ENCODE measurements at places on chromosomes 16 and 17.

GRCh38 chr17:39738983-39739884 is 1.5 kb downstream of the GRB7 start:
- no peak for DNase-seq

DNA sequence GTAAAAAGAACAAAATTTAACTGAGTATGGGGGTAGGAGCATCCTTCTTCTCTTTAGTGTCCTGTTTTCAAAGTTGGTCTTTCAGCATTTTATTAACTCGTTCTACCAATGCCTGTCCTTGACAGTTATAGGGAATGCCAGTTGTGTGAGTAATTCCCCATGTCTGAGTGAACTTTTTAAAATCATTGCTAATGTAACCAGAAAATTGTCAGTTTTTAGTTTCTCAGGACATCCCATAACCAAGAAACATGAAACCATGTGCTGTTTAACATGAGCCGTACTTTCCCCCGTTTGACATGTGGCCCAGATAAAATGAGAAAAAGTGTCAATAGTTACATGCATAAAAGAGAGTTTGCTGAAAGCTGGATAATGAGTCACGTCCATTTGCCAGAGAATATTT is 71.4 kb upstream of the ARL4D start:
- no peak for DNase-seq

- no peak for DNase-seq
These were observed 3.5 kb downstream of the SLC7A6 start for GRCh38 chr16:68267612-68268405.

GRCh38 chr16:54873071-54873470 is 57.6 kb upstream of the IRX5 start:
- DNase-seq, result no peak

DNA sequence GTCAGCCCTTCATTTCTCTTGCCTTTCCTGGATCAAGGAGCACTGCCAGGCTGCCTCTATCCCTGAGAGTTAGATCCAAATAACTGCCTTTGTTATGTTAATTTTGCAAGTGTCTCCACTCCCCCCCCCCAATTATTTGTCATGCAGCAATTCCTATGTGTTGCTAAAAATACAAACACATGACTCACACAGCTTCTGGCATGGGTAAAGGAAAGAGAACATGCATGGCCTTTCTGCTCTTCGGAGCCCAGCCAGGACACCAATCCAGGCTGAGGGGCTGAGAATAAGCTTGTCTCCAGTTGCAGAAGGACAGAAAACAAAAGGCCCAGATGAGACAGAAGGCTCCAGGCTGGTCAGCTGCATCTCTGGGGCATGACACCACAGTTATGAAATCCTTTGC is 148.0 kb upstream of the TNRC6C start:
- DNase-seq, result no peak

GRCh38 chr16:28164140-28164539 is 47.6 kb downstream of the XPO6 start:
- DNase-seq, result no peak

DNA sequence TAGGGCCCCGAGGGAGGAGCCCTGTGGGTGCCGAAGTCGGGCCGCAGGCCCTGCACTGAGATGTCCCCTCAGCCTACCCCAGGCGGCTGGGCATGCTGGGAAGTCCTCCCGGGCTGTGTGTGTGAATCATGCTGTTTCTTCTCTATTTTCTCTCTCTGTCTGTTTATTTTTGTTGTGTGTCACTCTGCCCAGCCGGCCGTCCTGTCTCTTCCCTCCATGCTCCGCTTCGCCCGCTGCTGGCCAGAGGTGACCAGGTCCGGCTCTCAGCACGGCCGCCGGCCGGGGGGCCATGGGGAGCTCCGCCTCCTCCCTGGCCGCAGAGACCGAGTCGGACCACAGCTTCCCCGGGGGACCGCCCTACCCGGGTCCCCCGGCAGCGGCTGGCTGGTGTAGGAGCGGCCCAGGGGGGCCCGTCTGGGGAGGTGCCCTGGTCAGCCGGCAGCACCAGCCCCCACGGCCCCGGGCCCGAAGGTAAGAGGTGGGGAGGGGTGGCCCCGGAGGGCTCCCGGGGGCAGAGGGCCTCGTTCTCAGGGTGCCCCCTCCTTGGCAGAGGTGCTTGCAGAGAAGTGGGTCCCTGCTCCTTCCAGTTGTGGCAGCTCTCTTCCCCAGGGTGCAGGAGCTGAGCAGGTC is 12.5 kb downstream of the CAPN15 start:
- DNase-seq, result no peak

- DNase-seq, result no peak
These were observed 165.9 kb downstream of the SDK2 start for GRCh38 chr17:73478334-73478733.

GRCh38 chr16:22659933-22660332 is 149.2 kb downstream of the NPIPB5 start:
- DNase-seq, result no peak

DNA sequence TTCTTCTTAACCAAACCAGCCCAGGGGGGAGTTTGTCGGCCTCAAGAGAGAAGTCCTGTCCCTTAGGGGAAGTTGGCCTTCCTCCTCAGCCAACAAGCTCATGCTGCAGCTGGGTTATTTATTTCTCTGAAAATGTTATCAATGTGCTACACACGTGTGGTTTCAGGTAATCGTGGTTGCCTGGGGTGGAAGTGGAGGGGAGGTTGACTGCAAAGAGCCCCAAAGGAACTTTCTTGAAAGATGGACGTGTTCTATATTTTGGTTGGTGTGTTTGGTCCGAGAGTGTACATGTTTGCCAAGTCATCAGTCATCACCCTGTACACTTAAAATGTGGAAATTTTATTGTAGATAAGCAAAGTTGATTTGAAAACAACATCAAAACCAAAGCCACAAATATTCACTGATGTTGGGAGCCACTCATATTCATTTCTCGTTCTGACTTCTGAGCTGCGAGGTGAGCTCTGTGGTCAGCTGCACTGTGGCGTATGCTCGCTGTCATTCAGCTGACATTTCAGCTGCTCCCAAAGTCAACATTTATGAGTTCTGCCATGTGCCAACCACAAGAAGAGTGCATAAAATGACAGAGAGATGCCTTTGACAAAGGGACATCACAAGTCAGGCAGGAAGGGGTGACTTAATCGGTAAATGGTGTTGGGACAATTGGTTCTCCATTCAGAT is 26.5 kb upstream of the ADGRG1 start:
- peak; percentile 56 for DNase-seq

DNA sequence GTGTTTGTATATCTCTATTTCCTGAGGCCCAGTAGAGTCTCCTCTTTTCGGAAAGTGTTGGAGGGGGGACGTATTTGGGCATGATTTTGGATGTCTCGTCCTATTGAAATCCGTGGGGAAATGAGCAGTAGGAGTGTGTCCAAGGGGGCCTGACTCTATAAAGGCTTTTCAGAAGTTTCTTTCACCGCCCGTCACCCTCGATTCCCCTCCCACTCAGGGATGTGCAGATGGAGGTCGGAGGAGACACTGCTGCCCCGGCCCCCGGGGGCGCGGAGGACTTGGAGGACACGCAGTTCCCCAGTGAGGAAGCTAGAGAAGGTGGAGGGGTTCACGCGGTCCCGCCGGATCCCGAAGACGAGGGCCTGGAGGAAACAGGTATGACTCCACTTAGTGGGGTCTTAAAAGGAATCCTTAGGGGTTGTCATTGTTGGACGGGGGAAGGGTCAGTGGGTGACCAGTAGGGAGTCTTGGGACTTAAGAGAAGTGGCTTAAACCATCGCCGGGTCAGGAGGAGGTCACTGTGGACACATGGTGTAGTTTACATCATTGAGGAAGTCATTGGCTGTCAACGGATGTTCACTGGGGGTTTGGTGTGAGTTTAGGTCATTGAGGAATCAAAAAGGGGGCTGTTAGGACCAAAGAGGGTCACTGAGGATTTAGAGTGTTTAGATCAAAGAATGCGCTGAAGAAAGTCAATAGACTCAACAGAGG is 424 bp downstream of the MON1B start:
- no peak for DNase-seq

GRCh38 chr17:81813371-81813684 is 9.4 kb downstream of the GCGR start:
- no peak for DNase-seq

GRCh38 chr16:84138824-84139627 is 6.0 kb downstream of the HSDL1 start:
- DNase-seq, result no peak

DNA sequence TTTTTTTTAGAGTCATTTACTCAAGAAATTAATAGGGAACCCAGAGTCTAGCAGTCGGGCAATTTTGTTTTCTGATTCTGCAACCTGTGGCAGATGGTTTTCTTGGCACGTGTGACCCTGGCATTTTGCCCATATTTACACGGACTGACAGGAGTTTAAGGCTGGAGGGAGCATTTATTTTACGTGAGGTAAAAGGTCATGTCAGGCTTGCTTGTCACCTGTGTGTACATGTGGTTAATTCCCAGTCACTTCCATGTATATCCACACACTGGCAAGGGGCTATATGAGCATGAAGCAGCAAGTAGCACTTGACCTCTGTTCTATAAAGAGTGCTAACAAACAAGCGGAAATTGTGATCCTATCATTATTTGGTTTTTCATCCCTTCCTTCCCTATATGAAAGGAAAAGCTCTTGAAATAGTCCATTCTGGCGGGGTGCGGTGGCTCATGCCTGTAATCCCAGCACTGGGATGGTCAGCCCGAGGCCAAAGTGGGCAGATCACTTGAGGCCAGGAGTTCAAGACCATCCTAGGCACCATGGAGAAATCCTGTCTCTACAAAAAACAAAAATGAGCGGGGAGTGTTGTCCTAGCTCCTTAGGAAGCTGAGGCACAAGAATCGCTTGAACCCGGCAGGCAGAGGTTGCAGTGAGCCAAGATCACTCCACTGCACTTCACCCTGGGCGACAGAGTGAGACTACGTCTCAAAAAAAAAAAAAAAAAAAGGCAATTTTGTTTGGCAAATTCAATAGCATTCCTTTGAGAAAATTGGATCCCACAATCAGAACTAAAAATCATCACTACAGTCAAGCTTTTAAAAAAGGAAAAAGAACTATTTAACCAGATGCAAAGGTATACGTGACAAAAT is 2.1 kb downstream of the SPAG9 start:
- DNase-seq, result no peak

- DNase-seq, result peak; percentile 94
These were observed 8.4 kb upstream of the GLIS2 start for GRCh38 chr16:4307215-4308037.

- no peak for DNase-seq
These were observed 725 bp downstream of the KRTAP16-1 start for GRCh38 chr17:41308251-41308917.

- DNase-seq, result no peak
These were observed 101.2 kb upstream of the GNAO1 start for GRCh38 chr16:56090076-56090475.

DNA sequence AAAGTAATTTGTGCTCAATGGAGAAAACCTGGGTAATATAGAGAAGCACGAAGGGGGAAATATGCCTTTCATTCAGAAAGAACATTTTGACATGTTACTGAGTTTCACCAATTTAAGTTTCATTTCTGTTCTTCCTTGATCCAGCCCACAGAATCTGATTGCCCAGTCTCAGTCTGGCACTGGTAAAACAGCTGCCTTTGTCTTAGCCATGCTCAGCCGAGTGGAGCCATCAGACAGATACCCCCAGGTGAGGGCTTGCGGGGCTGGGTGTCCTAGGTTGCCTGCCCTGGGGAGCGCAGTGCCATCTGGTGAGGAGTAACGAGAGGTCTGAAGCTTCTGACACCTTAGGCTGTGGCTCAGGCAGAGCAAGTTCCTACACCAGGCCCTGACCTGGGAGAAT is 17.7 kb downstream of the DDX19A start:
- no peak for DNase-seq

DNA sequence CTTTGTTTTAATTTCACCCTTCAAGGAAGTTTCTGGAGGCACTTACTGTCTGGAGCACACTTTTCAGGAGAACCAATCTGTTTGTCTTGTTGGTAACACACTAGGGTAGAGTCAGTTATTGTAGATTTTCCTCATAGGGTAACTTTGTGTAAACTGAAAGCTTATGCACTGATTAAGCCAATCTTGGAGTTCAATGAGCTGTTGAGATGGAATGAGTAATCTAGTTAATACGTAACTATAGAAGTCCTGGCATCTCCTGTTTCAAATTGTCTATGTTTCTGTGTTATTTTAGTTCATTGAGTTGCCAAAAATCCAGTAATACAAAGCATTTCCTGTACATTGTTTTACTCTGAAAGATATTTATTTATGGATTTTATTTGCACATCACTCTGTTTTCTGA is 111.6 kb upstream of the HAS3 start:
- DNase-seq, result no peak

DNA sequence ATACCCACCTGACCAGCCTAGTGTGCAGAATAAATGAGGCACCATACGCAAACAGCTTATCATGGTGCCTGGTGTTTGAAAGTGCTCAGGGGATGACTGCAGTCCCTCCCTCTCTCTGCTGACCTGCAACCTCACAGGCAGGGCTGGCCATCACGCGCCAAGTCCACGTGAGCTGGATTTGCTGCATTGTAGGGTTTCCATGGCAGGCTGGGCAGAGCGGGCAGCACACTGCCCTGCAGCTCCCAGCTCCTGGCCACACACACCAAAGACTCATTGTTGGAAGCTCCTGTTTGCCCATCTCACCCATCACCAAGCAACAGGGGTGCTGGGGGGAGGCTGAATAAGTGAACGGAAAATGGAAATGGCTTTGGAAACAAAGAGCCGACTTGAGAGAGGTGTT is 81.8 kb downstream of the IRX3 start:
- no peak for DNase-seq

- no peak for DNase-seq
These were observed 6.2 kb downstream of the SBK1 start for GRCh38 chr16:28298511-28298878.

GRCh38 chr17:36002631-36003030 is 1.3 kb upstream of the CCL15 start:
- DNase-seq, result no peak

DNA sequence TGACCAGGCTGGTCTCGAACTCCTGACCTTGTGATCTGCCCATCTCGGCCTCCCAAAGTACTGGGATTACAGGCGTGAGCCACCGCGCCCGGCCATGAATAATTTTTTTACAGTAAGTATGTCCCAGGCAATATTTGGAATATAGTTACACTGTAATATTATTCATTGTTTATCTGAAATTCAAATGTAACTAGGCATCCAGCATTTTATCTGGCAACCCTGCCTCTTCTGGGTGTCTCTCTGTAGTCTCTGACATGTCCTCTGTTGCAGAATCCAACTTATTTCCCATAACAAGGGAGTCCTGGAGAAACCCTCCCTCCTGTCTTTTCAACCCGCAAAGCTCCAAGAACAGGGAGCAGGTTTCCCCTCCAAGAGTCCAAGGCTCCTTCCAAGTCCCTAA is 36.9 kb upstream of the MYH10 start:
- no peak for DNase-seq

DNA sequence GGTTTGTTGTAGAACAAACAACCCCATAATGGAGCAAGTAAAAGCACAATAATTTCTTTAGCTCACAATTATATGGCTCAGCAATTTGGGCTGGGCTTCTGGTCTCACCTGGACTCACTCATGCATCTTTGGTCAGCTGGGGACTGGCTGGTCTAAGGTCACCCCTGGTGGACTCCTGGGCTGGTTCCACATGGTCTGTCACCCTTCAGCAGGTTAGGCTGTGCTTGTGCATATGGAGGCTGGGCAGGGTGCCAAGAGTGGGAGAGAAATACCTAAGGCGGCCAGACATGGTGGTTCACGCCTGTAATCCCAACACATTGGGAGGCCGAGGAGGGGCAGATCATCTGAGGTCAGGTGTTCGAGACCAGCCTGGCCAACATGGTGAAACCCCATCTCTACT is 27.0 kb upstream of the SMURF2 start:
- no peak for DNase-seq
